Glutamatergic neuron (in vitro differentiated cells): ENCODE measurements at places on chromosomes 6 and 20. TPM values are rescaled to one million over a fixed set of nuclear protein-coding genes. Genes with fewer than 3 reads are reported as not detected.

The TMEM181 gene
- total RNA-seq, result 44.3 TPM

GRCh38 chr6:169171951-169172350, 81.7 kb downstream of the THBS2 start:
- peaks cover 3% of the 10 kb centered on the region for H3K36me3 ChIP-seq
- H3K27me3 ChIP-seq, result peaks cover 10% of the 10 kb centered on the region
- DNase-seq, result no peak
- no peak overlapping the region for H3K4me3 ChIP-seq
- H3K27ac ChIP-seq, result no peak overlapping the region

The GABRR1 gene
- total RNA-seq, result not detected

The ZFP57 gene
- total RNA-seq, result not detected

The OTOR gene
- not detected for total RNA-seq
